ENCODE measurements at places on chromosomes 1 and 21. TPM values are rescaled to one million over a fixed set of nuclear protein-coding genes. Genes with fewer than 3 reads are reported as not detected.

Gene ELAVL4
- 3.8 TPM for polyA plus RNA-seq

Gene TACSTD2
- polyA plus RNA-seq, result 28.8 TPM

Gene GFI1
- 0.25 TPM for polyA plus RNA-seq

Gene LRRC7
- polyA plus RNA-seq, result 6.2 TPM

Gene ANGPTL3
- 15.8 TPM for polyA plus RNA-seq

Gene C1orf56
- 12.9 TPM for polyA plus RNA-seq

Gene PGBD5
- polyA plus RNA-seq, result 7.3 TPM

Gene CCDC27
- 0.20 TPM for polyA plus RNA-seq

- DNase-seq, result no peak
Observed at GRCh38 chr1:6820899-6821298, 35.6 kb downstream of the CAMTA1 start.

- no peak for DNase-seq
Observed at GRCh38 chr1:237748171-237748960, 142.4 kb downstream of the ZP4 start.

DNA sequence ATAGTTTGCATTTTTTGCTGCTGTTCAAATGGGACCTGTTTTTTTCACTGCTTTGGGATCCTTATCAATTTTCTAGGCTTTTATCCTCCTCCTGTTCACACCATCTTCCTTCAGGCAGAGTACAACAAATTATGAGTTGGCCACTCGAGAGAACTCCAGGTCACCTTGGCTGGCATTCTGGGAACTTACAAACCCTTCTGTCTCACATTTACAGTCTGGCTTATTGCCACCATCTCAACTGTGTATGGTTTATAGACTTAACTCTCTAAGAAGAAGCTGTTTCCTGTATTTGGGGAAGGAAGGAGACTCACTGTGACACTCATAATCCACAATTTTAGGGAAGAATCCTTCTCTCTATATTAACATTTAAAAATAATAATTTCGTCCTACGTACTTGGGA is 5.4 kb upstream of the ZNF691 start:
- DNase-seq, result no peak

DNA sequence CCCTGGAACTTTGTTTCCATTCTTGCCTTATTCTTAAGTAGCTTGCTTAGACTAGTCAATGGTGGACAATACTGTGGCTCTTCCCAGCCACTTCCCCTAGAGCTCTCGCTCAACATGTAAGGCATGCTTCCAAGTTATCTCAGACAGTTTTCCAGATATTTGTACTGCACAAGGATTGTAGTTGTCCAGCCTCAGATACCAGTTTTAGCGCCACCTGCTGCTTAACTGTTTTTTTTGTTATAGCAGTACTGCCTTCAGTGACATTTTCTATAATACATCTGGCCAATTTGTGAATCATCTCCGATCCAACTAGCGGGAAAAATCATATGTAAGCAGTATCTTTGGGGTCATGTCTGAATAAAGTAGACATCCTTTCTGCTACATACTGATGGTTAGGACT is 346.7 kb upstream of the ADGRL4 start:
- no peak for DNase-seq

DNA sequence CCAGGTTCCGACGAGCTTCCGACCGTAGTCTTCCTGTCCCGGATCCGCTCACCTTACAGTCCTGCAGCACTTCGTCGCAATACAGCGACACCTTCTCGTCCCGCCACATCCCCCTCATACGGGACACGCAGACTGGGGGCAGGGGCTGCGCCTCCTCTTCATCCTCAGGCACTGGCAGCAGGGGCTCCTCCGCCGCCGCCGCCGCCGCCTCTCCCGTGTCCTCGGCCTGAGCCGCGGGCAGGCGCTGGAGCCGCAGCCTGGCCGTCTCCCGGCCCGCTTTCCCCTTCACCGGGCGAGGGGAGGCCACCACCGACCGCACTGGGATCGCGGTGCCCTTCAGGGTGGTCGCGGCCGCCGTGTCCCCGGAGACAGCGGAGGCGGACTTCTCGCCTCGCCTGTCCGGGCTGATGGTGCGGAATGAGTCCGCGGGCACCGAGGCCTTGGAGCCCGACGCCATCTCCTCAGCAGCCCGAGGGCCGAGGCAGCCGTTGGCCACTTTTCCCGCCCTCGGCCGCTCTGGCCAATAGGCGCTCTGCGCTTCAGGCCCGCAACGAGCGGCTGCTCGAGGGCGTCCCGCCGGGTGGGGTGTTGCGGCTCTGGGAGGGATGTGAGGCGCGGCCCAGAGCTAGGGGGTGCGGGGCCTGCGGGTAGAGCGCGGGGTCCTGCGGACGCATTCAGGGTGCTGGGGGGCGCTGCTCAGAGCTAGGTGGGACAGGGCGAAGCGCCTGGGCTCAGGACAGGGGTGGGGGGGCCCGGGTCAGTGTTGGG is at the start of gene SHCBP1L:
Gene SHCBP1L, minus strand, starts transcription at position 490 of the 768 bp plus-strand sequence. Its CDS starts 33 bp downstream, at position 457.
- no peak for DNase-seq

DNA sequence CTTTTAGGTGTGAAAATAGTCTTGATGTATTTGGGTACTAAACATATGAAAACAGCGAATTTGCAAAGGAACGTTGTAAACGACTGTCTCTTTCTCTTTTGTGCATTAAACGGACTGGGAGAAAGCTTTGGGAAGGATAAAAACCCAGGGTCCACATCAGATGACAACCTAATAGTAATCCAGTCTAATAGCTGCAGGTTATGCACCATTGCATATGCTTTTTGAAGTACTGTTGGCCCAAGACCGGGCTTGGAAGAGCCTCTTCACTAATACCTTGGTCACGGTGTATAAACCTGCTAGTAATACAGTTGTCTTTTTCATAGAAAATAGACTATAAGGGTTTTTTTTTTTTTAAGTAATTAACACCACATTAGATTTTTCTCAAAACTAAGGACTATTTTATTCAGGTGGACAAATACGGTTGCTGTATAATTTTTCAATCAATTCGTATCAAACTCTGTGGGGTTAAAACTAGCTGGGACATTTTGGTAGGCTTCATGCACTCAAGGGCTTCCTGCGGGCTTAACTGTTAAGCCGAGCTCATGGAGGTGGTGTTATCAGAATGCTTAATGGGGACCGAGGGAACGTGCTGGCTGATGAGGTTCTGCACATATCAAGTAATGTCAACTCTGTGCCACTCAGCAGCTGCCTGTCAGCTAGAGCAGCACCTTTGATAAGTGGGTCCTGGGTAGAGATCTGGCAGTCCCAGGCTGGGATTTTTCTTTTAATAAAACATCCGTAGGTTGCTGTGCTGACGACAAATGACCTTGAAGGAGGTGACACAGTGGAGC is 2.1 kb downstream of the RYR2 start:
- no peak for DNase-seq

GRCh38 chr1:111776391-111776790 is 20.7 kb downstream of the DDX20 start:
- DNase-seq, result no peak

DNA sequence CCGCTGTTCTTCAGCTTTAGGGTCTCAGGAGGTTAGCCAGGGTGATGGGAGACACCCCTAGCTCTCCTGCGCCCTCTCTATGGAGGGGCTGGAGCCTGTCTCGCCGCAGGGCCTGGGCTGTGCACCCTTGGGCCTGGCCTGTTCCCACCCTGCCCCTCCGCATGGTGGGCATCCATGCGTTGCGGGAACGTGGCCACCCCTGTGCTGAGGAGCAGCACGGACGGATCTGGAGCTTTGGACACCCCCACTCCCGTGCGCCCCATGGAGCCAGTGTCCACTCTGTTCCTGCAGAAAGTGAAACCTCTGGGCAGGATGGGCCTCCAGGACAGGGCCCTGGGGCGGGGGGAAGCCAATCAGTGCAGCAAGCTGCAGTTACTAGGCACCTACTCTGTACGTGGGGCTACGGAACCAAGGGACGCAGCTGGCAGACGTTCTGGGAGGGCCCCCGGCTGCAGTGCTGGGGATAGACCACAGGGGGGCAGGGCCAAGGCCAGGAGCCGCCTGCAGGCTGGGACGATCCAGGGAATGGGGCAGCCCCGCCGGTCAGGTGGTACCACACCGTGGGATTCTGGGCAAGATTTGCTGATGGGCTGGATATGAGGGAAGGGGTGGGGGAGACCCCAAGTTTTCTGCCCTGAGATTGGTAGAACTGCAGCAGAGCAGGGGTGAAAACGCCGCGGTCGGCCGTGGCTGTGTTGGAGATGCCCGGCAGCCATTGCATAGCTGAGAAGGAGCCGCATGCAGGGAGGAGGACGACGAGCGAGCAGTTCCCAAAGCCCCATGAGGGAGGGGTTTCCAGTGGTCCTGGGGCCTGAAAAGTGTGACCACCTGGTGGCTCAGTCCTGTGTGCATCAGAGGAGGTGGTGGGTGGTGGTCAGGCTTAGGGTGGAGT is 43.3 kb downstream of the TP73 start:
- DNase-seq, result no peak

- no peak for DNase-seq
Observed at GRCh38 chr1:223645903-223646302, 19.6 kb downstream of the CAPN8 start.

DNA sequence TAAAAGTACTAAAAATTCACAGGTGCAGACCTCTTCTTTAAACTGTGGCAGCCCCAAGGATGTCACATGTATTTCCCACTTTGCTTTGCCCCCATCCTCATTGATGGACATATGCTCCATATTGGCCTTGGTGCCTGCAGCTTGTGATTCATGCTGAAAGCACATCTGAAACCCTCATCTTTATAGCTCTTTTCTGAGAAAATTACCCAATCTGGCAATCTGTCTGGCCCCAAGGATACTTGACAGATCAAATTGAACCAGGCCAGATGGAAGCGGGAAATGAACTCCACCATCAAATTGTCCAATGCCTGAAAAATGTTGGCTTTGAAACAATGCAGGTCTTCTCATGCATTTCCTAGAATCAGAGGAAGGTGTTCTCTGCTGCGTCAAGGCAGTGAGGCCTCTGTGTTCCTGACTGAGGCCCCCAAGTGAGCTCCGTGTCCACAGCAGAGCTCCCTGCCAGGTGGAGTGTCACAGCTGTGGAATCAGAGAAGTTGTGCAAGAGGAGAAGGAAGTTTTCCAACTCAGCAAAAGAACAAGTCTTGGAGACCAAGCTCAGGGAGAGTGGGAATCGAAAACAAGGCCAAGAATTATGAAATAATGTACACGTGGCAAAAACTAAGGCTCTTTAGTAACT is 323.7 kb downstream of the PLPP3 start:
- DNase-seq, result no peak

GRCh38 chr1:2433936-2434655 is 21.7 kb upstream of the PEX10 start:
- DNase-seq, result no peak

All from right renal pelvis (tissue), 4 donors.